ENCODE measurements at places on chromosomes 5 and 9. TPM values are rescaled to one million over a fixed set of nuclear protein-coding genes. Genes with fewer than 3 reads are reported as not detected.

DNA sequence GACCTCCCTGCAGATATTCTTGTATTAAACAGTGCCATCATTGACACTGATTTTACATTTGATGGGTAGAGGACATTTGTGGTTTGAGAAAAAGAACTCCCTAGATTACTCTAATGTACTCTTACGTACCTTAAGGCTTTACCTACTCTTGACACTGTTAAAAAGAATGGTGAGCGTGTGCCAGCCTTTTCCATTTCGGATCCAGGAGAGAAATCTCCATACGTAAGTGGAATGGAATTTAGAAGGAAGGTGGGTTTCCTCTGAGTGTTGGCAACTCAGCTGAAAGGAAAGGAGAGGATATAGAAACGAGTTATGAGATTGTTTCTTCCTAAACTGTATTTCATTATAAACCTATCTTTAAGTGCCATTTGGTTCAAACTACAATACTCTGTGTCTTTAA, 40.9 kb downstream of the TNPO1 start:
- H3K4me1 ChIP-seq: peaks cover 11% of the 10 kb centered on the region
- H3K27me3 ChIP-seq: no peaks in the 10 kb centered on the region
- H3K36me3 ChIP-seq: peaks cover 69% of the 10 kb centered on the region
- no peak overlapping the region for H3K27ac ChIP-seq

Gene PTPN3
- 2.4 TPM for total RNA-seq

DNA sequence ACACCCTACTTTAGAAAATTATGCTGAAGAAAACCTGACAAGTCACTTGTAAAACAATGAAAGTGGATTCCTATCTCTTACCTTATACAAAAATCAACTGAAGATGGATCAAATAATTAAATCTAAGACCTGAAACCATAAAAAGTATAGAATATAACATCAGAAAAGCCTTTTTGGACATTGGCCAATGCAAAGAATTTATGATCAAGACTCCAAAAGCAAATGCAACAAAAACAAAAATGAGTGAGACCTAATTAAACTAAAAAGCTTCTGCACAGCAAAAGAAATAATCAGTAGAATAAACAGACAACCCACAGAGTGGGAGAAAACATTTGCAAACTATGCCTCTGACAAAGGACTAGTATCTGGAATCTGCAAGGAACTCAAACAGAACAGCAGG, 303.0 kb upstream of the CDH9 start:
- DNase-seq: no peak
- peaks cover 15% of the 10 kb centered on the region for H3K4me1 ChIP-seq
- H3K27me3 ChIP-seq: peaks cover 2% of the 10 kb centered on the region
- peaks cover 25% of the 10 kb centered on the region for H3K36me3 ChIP-seq
- no peak overlapping the region for H3K4me3 ChIP-seq

DNA sequence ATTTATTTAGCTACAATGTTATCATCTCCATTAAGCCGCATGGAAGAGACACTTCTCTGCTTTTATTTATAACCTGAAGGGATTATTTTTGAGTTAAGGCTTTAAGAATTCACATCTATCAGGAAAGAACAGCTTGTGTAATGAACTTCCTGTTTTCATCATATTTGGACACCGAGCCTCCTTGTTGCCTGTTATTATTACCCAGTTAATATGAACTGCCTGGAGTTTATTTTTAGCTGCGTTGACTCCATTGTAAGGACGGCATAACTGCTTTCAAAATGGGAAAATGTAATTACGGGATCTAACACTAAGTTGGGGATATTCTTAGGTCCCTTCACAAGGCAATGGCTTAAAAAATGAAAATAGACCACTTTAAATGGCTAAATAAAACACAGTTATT, 89.0 kb upstream of the NR4A3 start:
- H3K4me1 ChIP-seq: peaks cover 10% of the 10 kb centered on the region
- DNase-seq: no peak
- H3K36me3 ChIP-seq: no peaks in the 10 kb centered on the region
- H3K27ac ChIP-seq: no peak overlapping the region

DNA sequence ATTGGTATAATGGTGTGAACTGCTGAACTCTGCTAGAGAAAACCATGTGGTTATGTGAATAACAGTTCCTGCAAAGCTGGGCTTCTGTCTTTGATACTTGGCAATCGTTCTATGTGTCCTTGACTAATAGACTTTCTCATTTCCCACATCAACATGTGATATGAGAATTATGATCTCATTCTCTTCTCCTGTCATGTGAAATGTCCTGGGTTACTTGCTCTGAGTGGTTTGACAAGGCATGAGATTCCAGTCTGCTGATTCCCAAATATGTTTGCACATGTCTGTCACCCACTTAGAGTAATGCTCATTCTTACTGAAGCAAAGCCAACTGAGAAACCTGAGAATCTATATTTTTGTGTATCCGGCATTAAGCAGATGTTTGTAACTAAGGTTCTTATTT, 141.2 kb downstream of the PARP8 start:
- no peak for DNase-seq
- H3K27me3 ChIP-seq: no peaks in the 10 kb centered on the region
- no peak overlapping the region for H3K4me3 ChIP-seq
- H3K36me3 ChIP-seq: peaks cover 28% of the 10 kb centered on the region
- no peak overlapping the region for H3K27ac ChIP-seq

Gene LCN9
- 1.7 TPM for total RNA-seq

GRCh38 chr5:135715267-135716055, 119.0 kb upstream of the SLC25A48 start:
- H3K4me3 ChIP-seq: no peak overlapping the region
- no peak for DNase-seq

- H3K4me1 ChIP-seq: no peaks in the 10 kb centered on the region
- H3K36me3 ChIP-seq: 0 out of 2 replicates have a peak, but pooled peaks cover 2% of the 10 kb centered on the region
- H3K27ac ChIP-seq: no peak overlapping the region
- DNase-seq: no peak
- no peaks in the 10 kb centered on the region for H3K27me3 ChIP-seq
Observed at GRCh38 chr5:59299006-59299405, 594.5 kb downstream of the PDE4D start.

- DNase-seq: no peak
- H3K27me3 ChIP-seq: no peaks in the 10 kb centered on the region
- H3K27ac ChIP-seq: no peak overlapping the region
- no peak overlapping the region for H3K4me3 ChIP-seq
- H3K4me1 ChIP-seq: peaks cover 4% of the 10 kb centered on the region
Observed at GRCh38 chr9:18020121-18020745, 441.4 kb downstream of the SH3GL2 start.

Gene PTRH1
- total RNA-seq: 13.9 TPM

- H3K36me3 ChIP-seq: no peaks in the 10 kb centered on the region
- H3K4me3 ChIP-seq: no peak overlapping the region
- DNase-seq: no peak
- peaks cover 5% of the 10 kb centered on the region for H3K27me3 ChIP-seq
- no peaks in the 10 kb centered on the region for H3K4me1 ChIP-seq
- H3K27ac ChIP-seq: no peak overlapping the region
Observed at GRCh38 chr5:6228257-6229250, 149.8 kb downstream of the MED10 start.

DNA sequence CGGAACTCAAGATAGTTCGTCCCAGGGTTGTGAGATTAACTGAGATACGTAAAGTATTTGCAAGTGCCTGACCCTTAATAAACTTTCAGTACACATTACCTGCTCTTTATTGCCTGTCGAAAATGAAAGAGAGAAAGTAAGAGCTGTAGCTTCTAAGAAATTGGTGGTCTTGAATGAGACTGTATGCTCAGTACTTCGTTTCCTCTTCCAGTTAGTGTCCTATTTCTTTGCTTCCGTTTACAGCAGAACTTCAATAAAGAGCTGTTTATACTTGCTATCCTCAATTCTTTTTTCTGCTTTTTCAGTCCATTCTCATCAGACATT, 534 bp downstream of the SRFBP1 start:
- no peaks in the 10 kb centered on the region for H3K27me3 ChIP-seq
- no peak for DNase-seq
- H3K36me3 ChIP-seq: peaks cover 16% of the 10 kb centered on the region
- H3K27ac ChIP-seq: peak overlapping the region; percentile 94

DNA sequence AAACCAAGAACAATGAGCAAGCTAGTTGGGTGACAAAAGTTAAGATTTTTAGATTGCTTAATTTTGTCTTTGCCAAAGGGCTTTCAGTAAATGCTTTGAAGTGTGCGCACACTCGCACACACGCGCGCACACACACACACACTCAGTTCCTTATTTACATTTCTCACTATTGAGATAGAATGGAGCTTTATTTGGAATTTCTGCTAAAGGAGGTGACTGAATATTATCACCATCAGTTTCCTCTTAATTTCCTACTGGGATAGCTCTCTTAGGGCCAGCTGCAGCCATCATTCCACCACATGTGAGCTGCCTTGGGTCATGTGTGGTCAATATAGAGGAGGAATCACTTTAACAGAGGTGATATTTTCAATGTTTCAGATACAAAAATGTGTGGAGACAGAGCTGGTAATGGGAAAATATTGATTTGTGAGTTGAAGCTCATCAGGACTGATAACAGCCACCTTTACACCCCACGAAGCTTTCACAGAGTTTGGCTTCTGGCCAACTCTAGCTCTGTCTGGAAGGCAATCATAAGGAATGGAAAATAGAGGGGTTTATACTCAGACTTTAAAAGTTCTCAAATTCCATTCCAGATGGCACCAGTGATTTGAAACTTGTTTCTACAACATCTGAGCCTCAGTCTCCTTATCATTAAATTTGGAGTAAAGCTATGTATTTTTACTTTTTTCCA, 99.9 kb downstream of the MACIR start:
- DNase-seq: no peak
- no peak overlapping the region for H3K4me3 ChIP-seq
- H3K27me3 ChIP-seq: no peaks in the 10 kb centered on the region

Gene CEL
- 10.4 TPM for total RNA-seq

DNA sequence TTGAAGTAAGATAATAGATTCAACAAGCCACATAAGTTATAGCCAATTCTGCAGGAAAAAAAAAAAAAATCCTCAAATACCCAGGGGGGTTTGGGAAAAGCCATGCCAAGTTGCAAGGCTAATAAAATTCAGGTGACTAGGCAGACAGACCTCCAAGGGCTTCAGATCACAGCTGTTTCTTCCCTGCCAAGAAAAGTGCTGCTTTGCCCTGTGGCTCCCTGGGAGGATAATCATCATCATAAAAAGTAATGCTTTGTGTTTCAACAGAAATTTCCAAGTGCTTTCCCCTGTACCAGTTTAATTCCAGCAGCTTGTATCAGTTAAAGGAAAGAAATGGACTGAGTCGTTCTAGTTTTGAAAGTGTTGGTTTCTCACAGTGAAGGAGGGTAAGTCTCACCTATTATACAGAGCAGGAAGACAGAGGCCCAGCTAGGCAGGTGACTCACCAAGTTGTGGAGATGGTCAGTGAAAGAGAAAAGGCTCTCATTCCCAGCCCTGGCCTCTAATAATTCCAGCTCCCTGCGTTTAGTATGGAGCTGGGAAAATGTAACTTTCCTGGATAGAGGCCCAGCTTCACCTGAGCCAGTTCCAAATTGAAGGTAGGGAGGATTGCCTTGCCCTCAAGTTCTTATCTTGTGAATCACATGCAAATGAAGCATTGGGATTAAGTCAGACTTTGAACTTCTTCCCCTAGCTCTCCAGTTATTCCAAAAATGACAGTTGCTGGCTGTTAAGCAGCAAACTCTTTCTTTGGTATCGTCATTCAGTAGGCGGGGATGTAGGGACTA, 263.4 kb downstream of the GRIA1 start:
- no peaks in the 10 kb centered on the region for H3K27me3 ChIP-seq
- no peak overlapping the region for H3K4me3 ChIP-seq
- no peaks in the 10 kb centered on the region for H3K36me3 ChIP-seq
- no peak overlapping the region for H3K27ac ChIP-seq
- DNase-seq: no peak
- H3K4me1 ChIP-seq: peaks cover 5% of the 10 kb centered on the region

DNA sequence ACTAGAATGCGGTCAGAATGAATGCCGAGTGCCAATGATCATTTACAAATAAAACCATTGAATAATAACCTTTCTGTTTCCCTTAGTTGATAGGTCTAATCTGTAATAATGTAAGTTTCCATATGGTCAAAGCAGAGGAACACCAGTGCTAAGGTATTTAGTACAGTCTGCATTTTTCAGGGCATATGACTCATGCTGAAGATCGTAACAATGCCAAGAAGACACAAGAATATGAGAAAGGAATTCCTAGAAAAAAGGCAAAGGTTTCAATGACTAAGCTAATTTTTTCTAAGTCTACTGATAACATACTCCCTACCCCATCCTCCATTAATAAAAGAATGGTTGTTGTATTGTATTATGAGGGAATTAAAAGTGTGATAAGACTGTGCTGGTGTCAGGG, 2.8 kb downstream of the OR1L8 start:
- no peak overlapping the region for H3K27ac ChIP-seq
- peaks cover 24% of the 10 kb centered on the region for H3K36me3 ChIP-seq
- no peak for DNase-seq
- no peaks in the 10 kb centered on the region for H3K27me3 ChIP-seq

Gene ENTREP1
- total RNA-seq: 21.1 TPM

Gene BTNL9
- 1.8 TPM for total RNA-seq

- H3K4me1 ChIP-seq: peaks cover 22% of the 10 kb centered on the region
- peaks cover 4% of the 10 kb centered on the region for H3K27me3 ChIP-seq
- H3K27ac ChIP-seq: no peak overlapping the region
- DNase-seq: no peak
Observed at GRCh38 chr5:158819840-158820620, 279.7 kb downstream of the EBF1 start.

DNA sequence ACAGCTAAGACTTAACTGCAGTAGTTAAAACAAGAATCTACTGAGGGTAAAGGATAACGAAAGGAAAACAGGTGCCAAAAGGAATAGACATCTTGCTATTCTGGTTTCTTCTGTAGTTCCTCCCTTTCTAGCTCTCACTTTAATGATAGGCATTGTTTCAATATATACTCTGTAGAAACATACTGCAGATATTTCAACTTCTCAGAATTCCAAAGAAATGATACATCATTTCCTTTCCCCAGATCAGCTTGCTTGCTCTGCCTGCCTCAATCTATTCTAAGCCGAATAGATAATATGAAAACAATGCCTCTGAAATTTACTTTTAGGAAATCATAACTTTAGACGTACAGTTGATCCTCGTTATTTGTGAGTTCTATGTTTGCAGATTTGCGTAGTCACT, 46.3 kb downstream of the ACO1 start:
- H3K27me3 ChIP-seq: no peaks in the 10 kb centered on the region
- H3K27ac ChIP-seq: no peak overlapping the region
- no peaks in the 10 kb centered on the region for H3K4me1 ChIP-seq
- peaks cover 21% of the 10 kb centered on the region for H3K36me3 ChIP-seq
- H3K4me3 ChIP-seq: no peak overlapping the region

Gene FAM153A
- 6.0 TPM for total RNA-seq

Gene PCDHGB4
- total RNA-seq: 8.8 TPM

Gene SMIM33
- total RNA-seq: not detected

Gene DMRT2
- total RNA-seq: not detected

All from WTC11 (cell line).